ENCODE measurements at places on chromosomes 12 and 14.

DNA sequence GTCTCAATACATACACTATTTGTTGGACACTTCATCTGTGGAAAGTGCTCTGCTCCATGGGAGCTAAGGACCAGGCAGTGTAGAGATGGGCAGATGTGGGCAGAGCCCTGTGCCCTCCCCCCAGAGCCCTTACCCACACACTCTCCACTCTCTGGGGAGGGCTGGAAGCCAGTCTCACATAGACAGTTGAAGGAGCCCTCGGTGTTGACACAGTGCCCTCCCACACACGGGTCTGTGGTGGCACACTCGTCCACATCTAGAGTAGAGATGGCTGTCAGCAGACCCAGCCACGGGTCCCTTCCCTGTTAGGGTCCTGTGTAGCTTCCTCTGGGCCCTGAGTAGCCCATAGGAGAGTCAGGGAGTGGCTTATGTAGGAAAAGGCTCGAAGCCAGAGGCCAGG is 14.3 kb downstream of the ISCA2 start:
- DNase-seq = no peak

DNA sequence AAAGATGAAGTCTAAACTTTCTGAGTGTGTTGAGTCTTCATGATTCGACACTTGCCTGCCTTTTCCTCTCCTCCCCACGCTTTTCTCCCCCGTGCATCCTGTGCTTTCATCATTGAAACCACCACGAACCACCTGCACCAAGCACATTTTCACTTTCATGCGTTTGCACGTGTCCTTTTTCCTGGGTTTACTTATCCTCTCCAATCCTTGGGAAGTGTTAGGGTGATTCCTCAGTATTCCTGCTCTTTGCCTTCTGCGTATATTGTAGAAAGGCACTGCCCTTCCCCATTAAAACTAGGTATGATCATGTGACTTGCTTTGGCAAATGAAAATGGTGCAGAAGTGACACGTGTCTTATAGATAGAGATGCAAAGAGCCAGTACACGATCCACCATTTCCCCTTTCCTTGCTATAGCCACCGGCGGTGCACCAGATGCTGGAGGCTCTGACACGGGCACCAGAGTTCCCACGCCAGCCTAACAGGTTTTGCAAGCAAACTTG is 106.6 kb downstream of the BRMS1L start:
- no peak for DNase-seq

- no peak for DNase-seq
Measured at GRCh38 chr14:91330856-91331255, 86.4 kb upstream of the GPR68 start.

DNA sequence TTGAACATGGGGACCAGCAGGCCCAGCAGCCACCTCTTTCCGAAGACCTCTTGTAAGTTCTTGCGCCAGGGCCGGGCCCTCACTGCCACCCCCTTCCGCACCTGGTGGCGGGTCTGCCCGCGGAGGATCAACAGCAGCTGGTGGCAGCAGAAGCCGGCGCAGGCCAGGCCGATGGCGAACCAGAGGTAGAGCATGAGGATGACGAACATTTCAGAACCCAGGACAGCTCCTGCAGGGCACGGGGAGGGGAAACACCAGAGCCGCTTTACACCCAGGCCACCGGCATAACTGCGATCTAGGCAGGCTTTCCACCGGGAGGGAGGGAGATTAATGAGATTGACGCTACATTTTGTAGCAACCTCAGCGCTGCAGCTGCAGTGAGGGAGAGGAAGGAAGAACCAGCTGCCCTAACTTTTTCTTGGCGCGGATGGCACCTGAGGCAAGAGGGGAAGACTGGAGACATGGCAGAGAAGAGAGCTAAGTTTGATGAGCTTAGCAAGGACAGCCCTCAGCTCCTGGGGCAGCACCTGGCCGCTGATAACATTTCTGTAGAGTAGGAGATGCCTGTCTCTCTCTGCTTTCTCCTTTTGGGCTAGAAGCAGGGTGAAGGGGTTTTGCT is 7.8 kb downstream of the ZDHHC22 start:
- peak; percentile 44 for DNase-seq

All from astrocyte of the cerebellum (primary cell).